ENCODE measurements at places on chromosomes 2 and 18.

- DNase-seq, result no peak
Observed at GRCh38 chr2:134398300-134398699, 144.4 kb downstream of the MGAT5 start.

DNA sequence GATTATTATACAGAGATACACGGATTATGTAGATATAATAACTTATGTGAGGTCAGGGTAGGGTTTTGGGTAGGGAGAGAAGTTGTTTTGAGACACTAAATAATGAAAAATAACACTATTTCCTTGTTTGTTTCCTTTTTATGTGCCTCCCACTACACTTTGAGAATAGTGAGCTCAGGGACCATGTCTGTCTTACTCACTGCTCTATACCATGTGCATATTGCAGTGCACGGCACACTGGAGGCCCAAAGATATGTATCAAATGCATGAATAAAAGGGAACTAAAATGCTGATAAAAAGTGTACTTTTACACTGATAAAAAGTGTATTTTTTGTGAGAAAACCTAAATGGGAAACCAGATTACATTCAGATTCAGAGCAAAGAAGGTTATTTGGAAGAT, 151.4 kb upstream of the NABP1 start:
- DNase-seq, result no peak

DNA sequence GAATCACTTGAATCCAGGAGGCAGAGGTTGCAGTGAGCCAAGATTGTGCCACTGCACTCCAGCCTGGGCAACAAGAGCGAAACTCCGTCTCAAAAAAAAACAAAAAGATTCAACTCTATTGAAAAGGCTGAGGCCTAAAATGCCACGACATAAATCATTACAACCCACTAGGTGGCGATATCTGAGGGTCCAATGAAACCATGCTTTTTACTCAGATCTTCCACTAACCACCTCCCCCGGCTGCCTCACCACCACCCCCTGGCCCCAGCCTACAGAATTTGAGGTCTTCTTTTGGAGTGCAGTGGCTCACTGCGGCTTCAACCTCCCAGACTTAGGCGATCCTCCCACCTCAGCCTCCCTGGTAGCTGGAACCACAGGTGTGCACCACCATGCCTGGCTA, 57.5 kb downstream of the AP1S3 start:
- no peak for DNase-seq

DNA sequence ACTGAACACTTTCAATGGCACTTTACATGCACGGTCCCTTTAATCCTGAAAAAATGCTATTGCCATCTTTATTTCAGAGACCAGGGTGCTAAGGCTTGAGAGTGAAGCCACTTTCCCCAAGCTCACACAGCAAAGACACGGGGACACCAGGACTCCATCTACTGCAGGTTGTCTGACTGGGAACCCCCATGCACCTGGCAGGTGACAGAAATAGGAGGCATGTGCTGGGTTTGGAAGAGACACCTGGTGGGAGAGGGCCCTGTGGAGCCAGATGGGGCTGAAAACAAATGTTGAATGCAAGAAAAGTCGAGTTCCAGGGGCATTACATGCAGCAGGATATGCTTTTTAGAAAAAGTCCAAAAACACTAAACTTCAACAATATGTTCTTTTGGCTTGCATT, 5.2 kb upstream of the EHD3 start:
- DNase-seq, result no peak

- no peak for DNase-seq
Observed at GRCh38 chr18:56973487-56973886, 173.4 kb upstream of the BOD1L2 start.

DNA sequence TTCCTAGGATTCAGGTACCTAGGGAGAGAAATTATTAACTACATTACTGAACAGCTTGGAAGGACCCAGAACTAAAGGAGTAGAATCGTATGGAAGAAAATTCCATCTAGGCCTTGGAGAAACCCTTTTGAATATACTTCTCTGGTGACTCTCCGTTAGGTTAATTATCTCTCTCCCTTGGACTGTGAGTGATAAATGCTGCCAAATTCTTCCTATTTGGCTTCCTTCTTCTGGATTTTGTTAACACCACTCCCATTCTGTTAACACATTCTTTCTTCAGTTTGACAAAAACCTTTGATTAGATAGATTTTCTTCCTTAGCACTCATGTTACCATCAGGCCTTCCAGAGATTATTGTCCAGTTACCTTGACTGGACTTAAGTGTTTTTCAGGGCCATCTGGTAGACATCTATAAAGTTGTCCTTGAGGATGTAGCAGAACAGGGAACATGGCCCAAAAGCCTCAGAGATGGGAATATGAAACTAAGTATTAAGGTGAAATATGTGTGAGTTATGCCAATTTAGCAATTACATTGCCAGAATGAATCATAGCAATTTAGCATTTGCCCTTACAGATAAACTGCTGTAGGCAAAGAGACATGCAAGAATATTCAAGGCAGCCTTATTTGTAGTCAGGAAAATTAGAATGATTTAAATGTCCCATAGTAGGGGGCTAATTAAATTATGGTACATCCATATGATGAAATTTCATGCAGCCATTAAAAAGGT, 6.7 kb downstream of the CYP27A1 start:
- no peak for DNase-seq

DNA sequence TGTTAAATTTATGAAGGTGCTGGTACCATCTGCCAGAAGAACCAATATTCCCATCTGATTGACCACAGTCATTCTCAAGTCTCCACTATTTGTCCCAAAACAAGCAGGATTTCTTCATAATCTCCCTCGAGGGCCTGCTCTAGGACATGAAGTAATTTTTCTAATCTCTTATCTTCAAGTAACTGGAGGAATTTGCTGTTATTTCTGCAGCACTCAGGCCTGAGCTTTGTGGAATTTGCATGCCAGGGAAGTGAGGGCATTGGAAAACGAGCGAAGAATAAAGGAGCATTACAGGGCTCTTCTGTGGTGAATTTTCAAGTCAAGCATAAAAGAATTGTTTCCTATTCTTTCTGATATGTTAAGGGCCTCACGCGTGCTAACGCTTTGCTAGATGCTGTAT, 161.2 kb upstream of the EPAS1 start:
- DNase-seq, result no peak

DNA sequence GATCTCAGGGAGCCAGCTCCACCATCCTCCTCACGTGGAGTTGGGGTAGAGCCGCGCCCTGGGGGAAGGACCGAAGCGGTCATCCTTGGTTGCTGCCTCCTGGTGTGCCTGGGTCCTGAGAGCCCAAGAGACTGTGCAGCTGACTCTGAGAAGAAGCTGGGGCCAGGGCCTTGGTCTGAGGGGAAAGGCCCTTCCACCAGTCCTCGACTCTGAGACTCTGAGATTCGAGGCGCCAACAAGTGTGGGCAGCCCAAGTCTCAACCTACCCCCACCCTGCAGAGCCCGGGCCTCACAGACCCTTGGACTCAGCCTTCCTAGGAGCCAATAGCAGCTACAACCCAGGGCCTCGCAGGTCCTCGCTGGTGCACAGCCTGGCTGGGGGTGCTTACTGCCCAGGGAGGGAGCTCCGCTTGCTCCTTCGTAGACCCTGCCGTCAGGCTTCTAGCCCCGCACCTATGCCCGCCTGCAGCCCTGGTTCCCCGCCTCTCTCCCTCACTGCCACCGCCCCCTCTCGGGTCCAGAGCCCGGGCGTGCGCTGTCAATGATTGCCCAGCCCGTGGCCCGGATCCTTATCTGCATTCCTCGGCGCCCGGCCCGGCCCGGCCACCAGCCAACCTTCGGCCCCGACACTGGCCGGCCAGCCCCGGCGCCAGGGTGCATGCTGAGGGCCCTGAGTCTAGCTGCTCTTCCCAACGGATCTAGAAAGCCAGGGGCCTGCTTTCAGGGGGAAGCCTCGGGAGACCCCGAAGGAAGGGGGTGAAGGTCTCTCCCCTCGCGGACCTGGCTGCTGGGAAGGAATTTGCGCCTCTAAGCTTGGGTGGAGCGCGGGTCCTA, 2.0 kb downstream of the IHH start:
- no peak for DNase-seq

DNA sequence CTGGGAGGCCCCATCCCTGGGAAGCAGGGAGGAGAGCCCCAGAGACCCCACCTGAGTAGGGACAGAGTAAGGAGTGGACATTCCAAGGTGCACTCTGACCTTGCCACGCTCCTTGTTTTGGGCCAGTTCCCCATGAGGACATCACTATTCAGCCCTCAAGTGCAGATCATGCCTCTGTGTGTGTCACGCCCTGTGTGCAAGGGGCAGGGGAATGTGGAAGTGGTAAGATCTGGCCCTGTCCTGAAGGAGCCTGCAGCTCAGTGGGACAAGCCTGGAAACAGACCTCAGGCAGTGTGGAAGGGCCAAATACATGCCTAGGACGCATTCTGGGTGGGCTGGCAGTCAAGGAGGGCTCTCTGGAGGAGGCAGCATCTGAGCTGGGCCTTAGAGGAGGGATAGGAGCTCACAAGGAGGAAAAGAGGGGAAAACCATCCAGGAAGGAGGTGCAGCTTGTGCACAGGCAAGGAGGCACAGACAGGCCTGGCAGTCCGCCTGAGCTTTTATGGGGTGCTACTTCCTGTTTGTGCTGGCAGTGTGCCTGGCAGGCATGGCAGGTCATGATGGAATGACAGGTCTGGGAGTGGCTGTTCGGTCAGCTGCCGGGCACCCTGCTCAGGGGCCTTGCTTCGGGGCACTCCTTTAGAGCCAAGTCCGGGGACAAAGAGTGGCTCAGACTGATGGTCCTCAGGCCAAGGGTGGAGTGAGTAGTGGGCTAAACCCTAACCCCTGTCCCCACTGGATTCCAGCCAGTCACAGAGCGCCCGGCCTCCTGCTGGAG, 3.3 kb downstream of the KLHL30 start:
- DNase-seq, result no peak

- DNase-seq, result no peak
Observed at GRCh38 chr18:5298156-5298852, 2.8 kb upstream of the ZBTB14 start.

GRCh38 chr2:99217929-99218501, 37.0 kb downstream of the MRPL30 start:
- DNase-seq, result no peak

DNA sequence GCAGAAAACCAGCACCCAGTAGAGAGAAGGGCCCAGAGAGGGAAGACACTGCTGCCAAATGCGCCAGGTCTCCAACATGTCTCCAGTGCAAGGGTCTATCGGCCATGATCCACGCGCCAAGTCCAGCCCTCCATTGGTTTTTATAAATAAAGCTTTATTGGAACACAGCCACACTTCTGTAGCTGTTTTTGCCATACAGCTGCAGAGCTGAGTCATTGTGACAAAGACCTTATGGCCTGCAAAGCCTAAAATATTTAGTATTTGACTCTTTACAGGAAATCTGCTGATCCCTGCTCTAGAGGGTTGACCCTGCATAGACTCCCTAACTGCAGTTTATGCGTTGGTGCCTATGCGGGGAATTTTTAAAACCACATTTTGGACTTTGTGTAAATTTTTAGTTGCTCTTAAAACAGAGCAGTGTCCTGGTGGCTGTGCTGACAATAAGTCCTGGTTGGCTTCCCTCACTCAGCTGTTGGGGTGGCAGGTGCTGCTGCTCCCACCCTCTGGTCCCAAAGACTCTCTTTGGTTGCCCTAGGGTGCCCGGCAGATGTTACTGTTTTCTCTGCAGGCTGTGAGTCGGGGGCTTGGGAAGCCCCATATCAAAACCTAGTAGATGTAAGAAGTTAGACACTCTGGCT, 154.9 kb downstream of the CTIF start:
- DNase-seq, result no peak
